LHCN-M2 (cell line): ENCODE measurements at places on chromosomes 3 and 15.
A peak's percentile ranks its signal among the peaks of the same experiment; 100 is the strongest.

GRCh38 chr3:123831420-123831819, 52.7 kb downstream of the MYLK start:
- DNase-seq, result no peak

GRCh38 chr3:58266577-58266976, 29.0 kb downstream of the ABHD6 start:
- no peak for DNase-seq

DNA sequence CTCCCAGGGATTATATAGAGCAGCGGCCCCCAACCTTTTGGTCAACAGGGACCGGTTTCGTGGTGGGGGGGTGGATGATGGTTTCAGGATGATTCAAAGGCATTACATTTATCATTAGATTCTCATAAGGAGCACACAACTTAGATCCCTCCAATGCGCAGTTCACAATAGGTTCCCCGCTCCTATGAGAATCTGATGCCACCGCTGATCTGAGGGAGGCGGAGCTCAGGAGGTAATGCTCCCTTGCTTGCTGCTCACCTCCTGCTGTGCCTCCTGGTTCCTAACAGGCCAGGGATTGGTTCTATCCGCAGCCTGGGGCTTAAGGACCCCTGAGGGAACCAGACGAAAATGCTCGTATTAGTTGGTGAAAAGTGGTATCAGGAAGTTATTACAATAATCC, 1.3 kb upstream of the HACD2 start:
- DNase-seq, result peak; percentile 62

DNA sequence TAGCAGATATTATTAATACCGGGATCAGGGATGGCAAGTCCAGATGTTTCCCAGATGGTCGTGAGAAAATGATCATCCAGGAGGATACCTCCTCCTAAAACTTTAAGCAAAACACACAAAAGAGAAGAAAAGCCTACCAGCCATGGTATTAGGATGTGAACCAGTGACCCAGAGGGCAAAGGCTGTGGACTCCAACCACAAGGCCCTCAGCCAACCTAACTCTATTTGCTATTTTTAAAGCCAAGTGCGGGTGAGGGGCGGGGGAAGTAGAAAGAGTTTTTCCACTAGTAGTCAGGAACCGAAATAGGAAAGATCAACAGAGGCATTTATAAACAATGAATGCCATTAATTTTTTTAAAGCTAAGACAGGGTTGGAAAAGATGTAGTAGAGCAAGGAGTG, 77.4 kb downstream of the STAC start:
- DNase-seq, result no peak

- DNase-seq, result no peak
Measured at GRCh38 chr3:117137065-117137464, 427.5 kb downstream of the TUSC7 start.

- peak; percentile 47 for DNase-seq
Measured at GRCh38 chr3:113035387-113035982, 44.7 kb downstream of the GTPBP8 start.

DNA sequence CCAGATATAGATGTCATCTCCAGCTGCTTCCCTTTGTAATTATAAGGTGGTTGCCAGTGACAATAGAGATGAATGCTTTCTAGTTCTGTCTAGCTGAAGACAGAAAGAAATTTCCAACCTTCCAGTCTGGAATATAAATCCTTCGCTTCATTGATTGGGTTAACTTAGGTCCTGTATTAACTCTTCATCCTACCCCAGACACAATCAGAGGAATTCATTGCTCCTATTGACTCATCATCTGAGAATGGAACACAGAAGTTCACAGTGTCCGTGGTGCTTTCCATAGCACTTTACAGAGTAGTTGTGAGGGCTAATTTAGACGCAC, 241.4 kb downstream of the NFKBIZ start:
- peak; percentile 53 for DNase-seq

GRCh38 chr15:50641318-50641717, 45.3 kb downstream of the TRPM7 start:
- DNase-seq, result no peak

DNA sequence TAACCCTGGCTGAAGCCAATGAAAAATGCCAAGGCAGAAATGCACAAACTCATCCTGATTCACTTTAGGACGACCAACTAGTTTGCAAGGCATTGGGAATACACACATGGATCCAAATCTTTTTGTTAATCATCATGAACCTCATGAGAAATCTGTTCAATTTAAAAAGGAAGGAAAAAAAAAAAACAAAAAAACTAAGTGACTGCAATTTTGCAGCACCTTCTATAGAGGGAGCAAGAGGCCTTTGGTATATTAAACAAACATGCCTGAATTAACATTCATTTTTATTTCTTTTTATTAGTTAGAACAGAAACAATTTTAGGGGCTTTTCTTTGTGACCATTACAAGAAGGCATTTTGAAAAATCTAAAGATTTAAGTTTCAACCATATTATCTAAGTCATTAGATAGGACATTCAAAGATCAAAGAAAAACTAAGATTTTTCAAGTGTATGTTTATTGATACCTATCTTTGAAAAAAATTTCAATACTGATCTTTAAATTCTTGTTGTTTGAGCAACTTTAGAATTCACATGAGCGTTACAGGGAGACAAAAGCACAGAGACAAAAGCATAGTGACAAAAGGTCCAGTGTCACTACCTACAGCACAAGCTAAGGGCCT, 182.4 kb downstream of the CBLB start:
- DNase-seq, result peak; percentile 26

DNA sequence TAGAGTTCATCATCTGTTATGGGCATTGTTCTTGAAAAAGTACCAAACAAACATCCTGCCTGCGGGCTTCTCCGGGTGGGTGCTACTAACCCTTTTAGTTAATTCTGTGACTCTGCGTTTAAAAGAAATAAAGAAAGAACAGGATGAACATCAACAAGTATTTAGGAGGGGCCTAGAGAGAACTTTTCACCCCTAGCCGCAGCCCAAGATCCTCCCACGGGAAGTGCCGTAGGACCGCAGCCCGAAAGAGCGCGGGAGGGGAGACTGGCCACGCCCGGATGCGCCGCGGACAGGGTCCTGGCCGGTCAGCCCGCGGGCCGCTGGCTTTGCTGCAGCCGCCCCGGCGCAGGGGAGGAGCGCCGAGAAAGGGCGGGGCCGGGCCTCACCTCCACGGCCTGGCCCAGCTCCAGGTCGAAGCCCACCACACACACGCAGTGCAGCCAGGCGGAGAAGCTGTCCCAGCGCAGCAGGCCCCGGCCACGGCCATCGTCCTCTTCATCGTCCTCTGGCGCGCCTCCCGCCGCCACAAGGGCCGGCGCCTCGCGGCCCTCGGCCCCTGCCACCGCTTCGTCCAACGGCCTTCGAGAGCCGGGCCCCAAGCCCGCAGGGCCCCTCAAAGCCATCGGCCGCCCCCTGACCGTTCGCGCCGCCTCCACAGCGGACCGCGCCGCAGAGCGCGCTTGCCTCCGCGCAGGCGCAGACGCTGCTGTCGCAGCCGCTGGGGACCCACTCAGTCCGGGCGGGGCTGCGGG, at the start of gene DENND6A:
DENND6A (minus strand) TSS at position 682 of the 752 bp plus-strand sequence; CDS start at position 623, 59 bp downstream.
- DNase-seq, result peak; percentile 91
